ENCODE measurements at places on chromosomes 16 and 17.
A peak's percentile ranks its signal among the peaks of the same experiment; 100 is the strongest.

DNA sequence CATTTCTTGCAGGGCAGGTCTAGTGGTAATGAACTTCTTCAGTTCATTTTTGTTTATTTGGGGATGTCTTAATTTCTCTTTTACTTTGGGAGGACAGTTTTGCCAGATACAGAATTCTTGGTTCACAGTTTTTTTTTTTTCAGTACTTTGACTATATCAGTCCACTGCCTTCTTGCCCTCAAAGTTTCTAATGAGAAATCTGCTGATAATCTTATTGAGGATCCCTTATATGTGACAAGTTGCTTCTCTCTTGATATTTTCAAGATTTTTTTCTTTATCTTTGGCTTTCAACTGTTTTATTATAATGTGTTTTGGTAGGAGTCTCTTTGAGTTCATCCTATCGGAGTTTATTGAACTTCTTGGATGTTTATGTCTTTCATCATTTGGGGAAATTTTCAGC, 42.8 kb downstream of the CLEC19A start:
- no peak for DNase-seq

DNA sequence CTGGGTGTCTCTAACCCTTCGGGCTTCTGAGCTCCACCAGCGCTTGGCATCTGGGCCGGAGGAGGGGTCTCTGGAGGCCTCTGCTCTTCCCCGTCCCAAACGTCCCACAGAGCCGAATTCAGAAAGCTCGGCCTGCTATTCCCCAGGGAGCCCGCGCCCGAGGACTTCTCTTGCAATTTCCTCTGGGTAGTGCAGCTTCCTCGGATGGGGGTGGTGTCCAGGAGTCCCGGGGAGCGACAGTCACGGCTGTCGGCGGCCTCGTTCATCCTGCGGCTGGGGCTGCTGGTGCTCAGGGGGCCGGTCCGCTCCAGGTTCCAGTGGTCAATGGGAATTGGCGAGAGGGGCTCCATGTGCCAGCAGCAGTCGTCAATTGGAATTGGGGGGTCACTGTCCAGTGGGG, 11.8 kb upstream of the NLRC3 start:
- DNase-seq = no peak

GRCh38 chr17:74053712-74054078, 149.8 kb upstream of the RPL38 start:
- no peak for DNase-seq

DNA sequence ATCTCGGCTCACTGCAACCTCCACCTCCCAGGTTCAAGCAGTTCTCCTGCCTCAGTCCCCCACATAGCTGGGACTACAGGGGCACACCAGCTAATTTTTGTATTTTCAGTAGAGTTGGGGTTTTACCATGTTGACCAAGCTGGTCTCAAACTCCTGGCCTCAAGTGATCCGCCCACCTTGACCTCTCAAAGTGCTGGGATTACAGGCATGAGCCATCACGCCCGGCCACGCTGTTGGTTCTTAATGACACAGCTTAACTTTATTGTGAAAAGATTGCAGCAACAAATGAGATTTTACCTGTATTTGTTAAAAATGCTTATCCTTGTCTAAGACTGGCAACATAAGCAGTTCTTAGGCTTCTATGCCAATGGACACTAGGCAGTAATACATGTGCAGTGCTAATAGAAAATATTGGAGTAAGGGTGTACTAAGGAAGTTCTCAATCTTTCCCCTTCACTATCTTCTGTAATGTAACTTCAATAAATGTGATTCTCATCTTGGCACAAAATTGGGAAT, 2.9 kb downstream of the UBB start:
- DNase-seq = no peak

GRCh38 chr16:15836965-15837611, 19.7 kb downstream of the MYH11 start:
- DNase-seq = no peak

DNA sequence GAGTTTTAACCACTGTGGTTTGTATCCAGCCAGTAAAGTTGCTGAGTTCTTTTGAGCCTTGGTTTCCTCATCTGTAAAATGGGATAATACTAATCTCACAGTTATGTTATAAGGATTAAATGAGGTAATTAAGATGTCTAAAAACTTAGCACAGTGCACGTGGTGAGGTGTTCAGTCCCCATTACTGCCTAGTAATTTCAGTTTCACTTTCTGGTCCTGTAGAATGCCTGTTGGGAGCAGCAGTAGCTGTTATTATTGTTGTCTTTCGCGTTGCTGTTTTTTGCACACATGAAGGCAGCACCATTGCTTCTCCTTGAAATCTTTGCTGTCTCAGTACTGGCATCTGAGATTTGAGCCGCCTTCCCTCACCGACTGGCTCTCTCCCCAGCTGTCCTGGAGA, 182.4 kb downstream of the DNAH9 start:
- DNase-seq = no peak

- DNase-seq = no peak
These were observed 2.9 kb downstream of the MARCHF10 start for GRCh38 chr17:62805234-62805633.

DNA sequence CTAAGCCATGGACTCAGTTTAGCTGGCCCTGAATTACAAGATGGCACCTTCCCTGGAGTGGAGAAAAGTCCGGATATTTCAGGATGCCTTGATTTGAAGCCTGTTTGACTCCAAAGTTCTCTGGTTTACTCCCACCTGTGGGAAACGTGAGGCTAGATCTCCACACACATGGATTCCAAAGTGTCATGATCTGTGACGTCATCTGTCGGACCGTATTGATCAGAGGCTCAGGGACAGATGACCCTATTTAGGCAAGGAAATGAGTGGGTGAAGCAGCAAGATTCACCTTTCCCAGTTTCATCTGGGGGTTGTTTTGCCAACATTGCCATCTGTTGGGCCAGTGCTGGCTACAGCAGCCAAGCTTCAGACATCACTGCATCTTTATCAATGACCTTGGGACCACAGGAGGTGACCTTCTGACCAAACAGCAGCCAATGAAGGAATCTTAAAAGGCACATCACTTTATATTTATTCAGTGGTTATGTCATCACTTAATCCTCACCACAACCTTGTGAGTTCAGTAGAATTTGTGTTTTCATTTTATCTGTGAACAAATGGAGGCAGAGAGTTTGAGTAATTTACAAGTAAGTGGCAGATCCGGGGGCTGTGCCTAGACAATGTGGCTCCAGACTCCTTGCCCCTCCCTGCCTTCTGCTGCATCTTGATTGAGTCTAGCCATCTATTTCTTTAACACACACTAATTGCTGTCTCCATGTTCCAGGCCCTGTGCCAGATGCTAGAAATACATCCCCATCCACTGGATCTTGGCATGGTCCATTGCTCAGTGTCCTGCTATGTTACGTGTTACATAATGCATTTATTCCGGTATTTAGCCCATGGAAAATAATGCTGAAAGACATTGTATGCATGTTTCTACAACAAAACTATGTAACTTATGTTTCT, 1.5 kb upstream of the CDH13 start:
- no peak for DNase-seq

DNA sequence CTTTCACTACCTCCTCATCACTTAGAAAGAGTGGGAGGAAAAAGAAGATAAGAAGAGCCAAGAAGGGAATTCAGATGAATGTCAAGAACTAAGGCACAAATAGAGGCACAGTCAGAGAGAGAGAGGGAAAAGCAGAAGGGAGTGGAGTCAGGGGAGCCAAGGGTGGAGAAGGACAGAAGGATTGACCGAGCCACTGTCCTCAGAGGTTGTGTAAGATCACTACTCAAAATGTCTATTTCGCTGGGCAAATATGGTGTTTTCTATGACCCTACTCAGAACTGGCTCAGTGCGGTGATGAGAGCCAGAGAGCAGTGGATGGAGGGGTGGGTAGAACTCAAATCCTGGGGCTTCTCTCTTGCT, 139.2 kb upstream of the HS3ST2 start:
- no peak for DNase-seq

- DNase-seq = no peak
These were observed 2.2 kb upstream of the KRT19 start for GRCh38 chr17:41530062-41531048.

DNA sequence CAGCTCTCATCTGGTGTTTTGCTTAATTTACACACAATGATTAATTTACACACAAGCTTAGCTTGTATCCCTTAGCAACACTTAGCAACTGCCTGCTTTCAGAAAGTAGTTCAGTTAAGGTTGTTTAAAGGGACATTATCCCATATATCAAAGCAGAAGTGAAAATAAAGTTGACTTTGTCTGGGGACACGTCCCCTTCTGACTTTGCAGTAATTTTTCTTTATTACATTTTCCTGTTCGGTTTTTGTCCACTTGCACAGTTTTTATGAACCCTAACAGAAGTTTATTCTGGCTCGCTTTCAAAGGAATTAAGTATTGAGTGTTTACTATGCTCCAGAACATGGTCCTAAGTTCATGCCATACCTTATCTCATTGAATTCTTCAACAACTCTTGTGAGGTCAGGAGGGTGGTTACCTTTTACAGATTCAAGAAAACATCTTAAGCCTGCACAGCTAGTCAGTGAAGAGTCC, 41.5 kb downstream of the ARHGAP44 start:
- no peak for DNase-seq

- no peak for DNase-seq
These were observed 173.1 kb downstream of the RPTOR start for GRCh38 chr17:80717720-80718083.

DNA sequence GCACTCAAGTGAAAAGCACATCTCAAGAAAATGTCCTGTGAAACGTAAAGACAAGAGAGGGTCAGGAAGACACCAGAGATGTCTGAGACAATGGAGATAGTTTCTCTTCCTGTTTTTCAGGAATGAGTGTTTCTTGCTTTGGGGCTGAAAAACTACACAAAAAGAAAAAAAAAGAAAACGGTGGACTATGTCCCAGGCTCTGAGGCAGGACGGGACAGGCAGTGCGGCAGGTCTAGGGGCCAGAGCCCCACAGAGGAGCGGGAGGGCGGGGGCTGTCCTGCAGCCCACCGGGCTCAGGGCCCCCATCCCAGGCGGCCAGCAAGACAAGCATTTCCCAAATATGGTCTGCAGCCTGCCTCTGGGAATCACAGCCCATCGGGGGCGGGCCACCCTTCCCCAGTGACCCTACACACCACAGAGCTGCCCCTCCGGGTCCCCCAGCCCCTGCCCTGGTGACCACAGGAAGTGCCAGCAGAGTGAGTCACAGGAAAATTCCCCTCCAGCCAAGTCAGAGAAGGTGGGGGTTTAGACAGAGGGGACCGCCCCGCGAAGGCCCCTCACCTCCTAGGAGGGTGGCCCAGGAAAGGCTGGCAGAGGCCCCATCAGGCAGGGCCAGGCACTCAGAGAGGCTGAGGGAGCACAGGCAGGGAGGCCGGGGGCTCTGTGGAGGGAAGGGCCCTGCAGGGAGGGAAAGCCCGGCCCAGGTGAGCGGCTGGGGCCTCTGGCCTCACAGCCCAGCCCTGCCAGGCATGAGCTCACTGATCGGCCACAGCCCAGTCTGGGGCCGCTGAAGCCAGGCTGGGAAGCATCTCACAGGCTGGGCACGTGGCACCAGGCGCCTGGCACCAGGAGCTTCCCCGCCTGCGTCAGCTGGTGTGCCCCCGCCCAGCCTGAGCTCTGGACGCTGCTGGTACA, 6.3 kb downstream of the BCAR1 start:
- no peak for DNase-seq

DNA sequence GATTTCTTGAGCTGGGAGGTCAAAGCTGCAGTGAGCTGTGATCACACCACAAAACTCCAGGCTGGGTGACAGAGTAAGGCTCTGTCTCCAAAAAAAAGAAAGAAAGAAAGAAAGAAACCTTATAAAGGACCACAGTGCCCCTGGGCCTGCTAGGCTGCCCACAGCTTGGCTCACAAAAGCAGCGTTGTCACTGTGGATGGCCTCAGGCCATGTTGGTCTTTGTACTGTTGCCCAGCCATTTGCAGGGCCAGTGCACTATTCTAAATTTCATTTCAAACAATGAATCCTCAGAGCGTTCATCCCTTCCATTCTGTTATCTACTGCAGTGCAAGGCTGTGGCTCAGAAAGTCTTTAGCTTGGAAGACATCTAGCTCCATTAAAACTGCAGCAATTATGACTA, 208.4 kb downstream of the SLC39A11 start:
- DNase-seq = no peak

- DNase-seq = no peak
These were observed 18.2 kb downstream of the PAFAH1B1 start for GRCh38 chr17:2611627-2612026.

DNA sequence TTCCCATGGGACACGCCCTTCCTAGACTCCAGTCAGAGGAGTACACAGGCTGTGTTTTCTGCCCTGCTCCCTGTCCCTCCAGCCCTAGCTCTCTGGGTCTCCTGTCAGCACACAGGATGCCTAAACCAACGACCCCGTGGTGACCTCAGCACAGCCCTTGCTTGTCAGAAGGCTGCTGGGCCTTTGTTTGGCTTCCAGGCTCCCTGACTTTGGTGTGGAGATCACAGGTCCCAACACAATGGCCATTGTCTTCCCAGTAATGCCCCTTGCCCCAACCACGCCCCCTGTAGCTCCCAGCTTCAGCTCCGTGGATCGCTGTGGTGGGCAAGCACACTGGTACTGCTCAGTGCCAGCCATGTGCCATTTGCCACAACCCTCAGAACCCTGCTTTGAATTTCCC, 15.0 kb downstream of the HNF1B start:
- no peak for DNase-seq

DNA sequence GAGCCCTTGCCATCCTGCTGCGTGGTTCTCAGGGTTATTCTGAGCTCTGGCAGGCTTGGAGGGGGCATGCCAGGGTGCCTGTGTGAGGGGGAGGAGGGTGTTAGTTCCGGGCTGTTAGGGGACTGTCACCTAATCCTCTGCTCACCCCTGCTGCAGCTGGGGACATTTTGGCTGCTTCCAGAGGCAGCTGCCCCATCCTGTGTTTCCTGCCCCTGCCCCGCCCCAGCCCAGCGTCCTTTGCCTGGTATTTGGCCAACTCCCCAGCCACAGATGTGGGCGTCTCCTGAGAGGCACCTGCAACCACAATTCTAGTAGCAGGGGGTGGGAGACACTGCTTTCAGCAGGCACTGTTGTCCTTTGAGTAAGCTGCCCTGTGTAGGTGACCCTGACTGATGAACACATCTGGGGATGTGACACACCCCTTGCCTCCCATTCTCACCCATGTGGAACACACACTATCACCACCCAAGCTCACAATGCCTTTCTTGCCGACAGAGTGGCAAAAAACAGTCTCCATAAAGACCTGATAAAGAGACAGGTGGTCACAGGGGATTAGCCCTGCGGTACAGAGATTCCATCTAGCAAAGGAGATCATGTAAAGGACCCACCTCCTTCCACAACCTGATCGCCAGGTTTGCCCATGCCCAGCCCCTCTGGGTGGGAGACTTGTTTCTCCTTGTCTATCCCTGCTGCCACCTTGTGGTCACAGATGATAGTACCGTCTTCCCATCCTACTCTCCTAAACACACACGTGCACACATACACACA, at the start of gene CHRNE:
Gene CHRNE (minus strand): TSS at position 48 of the 768 bp plus-strand sequence. CDS start 35 bp downstream, at position 13.
- peak; percentile 79 for DNase-seq

- DNase-seq = no peak
These were observed 13.8 kb downstream of the AANAT start for GRCh38 chr17:76481071-76481655.

- DNase-seq = no peak
These were observed 302.7 kb upstream of the MYOCD start for GRCh38 chr17:12362853-12363455.
